ENCODE measurements at places on chromosomes 5 and 9.

DNA sequence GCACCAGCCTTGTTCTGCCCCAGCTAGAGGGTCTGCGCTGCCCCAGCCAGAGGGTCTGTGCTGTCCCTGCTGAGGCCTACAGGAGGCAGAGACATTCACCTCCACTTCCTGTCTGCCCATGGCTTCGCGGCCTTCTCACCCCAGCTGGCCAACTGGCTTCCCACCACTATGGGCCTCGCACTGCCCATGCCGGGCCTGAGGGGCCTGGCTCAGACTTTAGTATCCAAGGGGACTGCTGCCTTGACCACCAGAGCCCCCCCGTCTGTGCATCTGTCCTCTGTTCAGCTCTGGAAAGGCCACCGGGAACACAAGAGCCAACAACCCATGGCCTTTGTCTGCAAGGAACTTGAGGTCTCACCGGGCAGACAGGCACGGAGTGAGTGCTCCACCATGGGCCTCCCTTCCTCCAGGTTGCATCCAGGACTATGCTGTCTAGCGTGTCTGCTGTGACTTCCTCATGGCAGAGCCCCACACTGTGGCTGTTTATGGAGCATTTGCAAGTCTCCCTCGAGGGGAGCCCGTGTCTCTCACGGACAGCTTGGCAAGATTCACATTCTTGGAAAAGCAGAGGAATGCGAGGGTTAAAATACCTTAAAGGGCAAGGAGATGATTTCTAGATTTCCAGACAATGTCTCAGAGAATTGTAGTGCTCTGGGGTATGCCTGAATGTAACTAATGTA, 1.7 kb downstream of the DCANP1 start:
- DNase-seq = no peak

GRCh38 chr5:168818558-168818957, 239.4 kb upstream of the PANK3 start:
- no peak for DNase-seq

GRCh38 chr5:180305481-180305880, 13.6 kb upstream of the MAPK9 start:
- no peak for DNase-seq

GRCh38 chr9:128271112-128271511, 4.7 kb downstream of the GOLGA2 start:
- no peak for DNase-seq

GRCh38 chr9:121445986-121446385, 53.7 kb downstream of the GGTA1 start:
- peak; percentile 8 for DNase-seq

GRCh38 chr5:73437777-73438644, 10.6 kb downstream of the FOXD1 start:
- no peak for DNase-seq

DNA sequence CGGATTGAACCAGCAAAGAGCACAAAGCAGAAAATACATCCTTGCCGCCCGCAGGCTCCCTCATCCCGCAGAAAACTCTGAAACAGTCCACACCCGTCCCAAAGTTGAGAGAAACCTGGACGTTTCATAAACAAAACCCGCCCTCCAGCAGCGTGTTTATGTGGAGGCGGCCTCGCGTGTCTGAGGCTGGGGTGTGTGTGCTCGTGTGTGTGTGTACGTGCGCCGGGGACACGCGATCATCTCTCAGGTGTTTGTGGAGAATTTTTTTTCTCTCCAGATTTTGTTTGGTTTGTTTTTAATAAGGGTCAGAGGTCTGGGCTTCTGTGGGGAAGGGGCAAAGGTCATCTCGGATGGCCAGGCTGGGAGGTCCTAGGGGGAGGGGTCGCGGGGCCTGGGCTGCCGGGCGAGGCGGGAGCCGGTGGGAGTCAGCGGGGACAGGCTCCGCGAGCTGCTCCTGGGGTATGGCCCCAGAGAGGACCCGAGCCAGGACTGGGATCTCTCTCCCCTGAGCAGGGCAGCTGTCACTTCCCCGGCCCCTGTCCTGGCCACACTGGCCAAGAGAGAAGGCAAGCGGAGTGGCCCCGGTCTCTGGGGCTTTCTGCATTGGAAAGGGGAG, 206.4 kb downstream of the C9orf50 start:
- DNase-seq = peak; percentile 48

DNA sequence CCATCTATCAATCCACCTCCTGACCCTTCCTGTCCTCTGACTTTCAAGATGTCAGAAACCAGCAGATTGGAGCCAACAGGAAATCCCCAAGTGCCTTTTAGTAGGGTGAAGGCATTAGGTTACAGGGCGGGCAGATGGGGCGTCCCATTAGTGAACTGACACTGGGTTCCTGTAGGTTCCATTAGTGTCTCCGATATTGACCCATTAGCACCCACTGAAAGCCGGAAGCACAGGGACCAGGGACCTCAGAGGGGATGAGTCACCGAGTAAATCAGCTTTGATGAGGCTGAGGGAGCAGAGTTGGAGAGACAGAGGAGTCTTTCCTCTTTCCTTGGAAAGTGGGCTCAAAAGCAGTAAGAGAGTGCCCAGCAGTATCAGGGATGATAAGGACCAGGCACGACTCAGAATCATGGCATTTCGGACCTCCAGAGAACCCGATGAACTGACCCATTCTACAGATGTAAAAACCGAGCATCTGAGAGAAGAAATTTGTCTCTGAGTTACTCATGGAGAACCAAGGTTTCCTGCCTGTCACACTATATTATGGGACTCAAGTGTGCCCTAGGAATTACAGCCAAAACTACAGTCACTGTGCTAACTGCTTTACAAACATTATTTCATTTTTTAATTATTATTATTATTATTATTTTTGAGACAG, 47.2 kb upstream of the FABP6 start:
- DNase-seq = peak; percentile 49

GRCh38 chr9:99226054-99226453, 4.0 kb downstream of the SEC61B start:
- DNase-seq = no peak

DNA sequence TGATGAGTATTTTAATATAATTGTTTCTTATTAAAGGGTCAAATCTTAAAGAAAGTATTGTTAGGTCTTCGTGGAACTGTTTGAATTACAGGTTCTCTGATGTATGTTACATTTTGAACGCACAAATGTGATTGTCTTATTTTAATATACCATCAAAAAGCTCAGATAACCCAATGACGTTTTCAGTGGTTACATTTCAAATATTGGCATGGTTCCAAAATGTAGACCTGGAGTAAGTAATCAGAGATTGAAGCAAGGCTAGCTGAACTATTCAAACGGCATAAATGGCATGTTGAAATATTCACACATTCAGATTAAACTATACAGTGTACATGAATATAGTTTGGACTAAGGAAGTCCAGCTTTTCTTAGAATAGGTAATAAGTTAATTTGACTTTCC, 281.7 kb upstream of the EFNA5 start:
- no peak for DNase-seq

- DNase-seq = no peak
Observed at GRCh38 chr9:109967651-109968642, 187.9 kb downstream of the PALM2AKAP2 start.

DNA sequence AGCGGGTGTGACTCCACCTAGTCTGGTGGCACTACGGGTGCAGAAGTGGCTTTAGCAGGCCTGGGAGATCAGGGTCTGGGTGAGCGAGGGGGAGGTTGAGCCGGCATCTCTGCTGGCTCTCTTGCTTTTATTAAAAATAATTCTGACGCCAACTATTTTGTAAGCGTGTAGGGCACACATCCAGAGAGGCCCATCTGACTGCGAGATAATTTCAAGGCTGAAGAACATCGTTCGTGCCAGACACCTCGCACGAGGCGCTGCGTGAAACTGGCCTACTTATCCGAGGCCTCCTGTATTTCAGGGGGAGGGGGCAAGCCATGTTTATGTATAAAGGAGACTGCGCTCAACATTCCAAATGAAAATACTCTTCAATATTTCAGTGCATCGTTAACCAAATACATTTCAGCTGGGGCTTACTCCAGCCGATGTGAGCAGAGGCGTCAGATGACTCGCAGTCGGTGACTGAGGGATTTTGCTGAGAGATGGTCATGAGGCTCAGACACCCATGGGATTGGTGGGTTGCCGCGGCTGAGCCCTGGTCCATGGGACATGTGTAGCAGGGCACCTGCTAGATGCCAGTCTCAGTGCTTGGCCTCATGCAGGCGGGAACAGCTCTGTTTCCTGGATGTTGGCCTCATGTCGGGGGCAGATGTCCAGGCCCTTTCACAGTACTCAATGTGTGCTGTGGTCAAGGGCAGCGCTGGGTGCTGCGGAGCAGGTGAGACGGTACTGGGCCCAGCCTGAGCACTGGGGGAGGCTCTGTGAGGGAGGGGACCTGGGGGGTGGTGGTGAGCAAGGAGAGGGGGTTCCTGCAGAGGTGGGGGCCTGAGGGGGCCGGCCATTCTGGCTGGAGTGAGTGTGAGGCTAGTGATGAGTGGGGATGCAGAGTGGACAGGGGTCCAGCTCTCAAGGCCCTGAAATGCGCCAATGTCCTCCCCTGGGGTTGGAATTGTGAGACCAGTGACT, 201.5 kb downstream of the DAB2IP start:
- no peak for DNase-seq

DNA sequence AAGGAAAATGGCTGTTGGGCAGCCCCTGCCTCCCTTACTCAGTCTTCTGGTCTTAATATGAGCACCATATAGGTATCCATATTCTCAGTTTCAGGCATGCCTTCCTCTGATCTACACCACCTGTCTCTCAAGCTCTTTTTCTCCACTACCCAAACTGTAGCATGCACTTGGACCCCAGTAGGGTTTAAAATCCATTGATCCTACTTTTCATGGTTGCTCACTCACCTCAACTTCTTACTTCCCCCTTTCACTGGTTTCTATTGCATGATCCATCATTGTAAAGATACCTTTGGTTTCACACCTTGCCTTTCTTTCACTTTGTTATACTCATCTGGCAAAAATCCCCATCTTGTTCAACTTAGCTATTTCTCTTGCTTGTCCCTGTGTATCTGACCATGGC, 159.4 kb downstream of the KDM4C start:
- no peak for DNase-seq

- DNase-seq = peak; percentile 42
Observed at GRCh38 chr5:101045689-101046088, 142.6 kb upstream of the ST8SIA4 start.

- no peak for DNase-seq
Observed at GRCh38 chr5:9278921-9279603, 266.8 kb downstream of the SEMA5A start.

- no peak for DNase-seq
Observed at GRCh38 chr5:175351897-175352590, 91.9 kb downstream of the DRD1 start.

DNA sequence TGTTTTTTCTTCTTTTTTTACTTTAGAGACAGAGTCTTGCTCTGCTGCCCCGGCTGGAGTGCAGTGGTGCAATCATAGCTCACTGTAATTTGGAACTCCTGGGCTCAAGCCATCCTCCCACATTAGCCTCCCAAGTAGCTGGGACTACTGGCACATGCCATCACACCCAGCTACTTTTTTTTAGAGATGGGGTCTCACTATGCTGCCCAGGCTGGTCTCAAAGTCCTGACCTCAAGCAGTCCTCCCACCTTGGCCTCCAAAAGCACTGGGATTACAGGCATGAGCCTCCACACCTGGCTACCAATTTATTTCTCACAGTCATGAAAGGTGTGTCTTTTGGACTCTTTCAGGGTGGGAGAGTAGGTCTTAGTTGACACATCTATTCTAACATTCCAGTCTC, 83.0 kb upstream of the FAM120A start:
- DNase-seq = no peak

GRCh38 chr5:1294835-1295649, at the start of gene TERT:
TERT (minus strand) TSS chr5:1295068; CDS start chr5:1294989, 79 bp downstream.
- DNase-seq = peak; percentile 26

DNA sequence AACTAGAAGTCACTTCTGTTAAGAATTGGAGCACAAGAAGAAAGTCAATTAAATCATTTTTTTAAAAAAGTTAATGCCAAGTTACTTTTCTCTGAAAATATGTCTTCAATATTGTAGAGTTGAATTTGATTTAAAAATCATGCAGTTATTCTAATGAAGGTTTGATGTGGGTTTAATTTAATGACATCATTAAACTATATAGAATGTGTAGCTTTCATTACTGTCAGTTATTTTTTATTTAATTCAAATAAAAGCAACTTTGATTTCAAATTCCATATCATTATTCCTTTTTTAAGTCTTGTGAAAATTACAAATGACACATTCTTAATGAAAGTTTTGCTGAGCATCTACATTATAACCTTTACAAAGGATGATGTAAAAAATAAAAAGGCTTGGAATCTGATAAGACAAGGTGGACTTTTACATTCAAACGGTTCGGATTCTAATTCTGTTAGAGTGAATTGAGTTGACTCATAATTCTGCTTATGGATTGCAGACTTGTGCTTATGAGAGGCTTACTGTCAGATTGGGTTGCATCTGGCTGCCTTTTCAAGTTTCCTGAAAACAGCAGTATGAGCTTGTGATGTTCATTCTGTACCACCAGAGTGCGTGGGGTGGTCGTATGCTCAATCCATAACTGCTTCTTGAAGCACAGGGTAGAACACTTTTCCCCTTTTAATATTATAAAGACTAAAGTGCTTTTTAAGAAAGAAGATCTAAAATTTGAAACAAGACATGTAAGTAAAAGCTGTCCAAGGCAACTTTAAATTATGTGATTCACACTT, 253.0 kb upstream of the ARRDC3 start:
- DNase-seq = no peak

DNA sequence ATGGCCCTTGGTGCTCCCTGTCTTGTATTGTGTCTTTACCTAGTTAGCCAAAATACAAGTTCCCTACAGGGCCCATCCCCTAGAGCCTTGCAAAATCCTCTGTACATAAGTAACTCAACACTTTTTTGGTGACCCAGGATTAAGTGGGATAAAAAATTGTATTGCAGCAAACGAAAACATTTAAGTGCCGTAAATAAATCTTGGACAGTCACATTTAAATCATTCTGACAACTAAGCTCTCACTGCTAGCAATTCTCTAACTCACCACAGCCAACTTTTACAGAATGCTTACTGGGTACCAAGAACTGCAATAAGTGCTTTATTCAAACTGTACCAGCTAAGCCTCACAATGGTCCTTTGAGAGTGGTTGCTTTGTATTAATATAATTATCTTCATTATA, 56.6 kb downstream of the GNAQ start:
- DNase-seq = no peak

DNA sequence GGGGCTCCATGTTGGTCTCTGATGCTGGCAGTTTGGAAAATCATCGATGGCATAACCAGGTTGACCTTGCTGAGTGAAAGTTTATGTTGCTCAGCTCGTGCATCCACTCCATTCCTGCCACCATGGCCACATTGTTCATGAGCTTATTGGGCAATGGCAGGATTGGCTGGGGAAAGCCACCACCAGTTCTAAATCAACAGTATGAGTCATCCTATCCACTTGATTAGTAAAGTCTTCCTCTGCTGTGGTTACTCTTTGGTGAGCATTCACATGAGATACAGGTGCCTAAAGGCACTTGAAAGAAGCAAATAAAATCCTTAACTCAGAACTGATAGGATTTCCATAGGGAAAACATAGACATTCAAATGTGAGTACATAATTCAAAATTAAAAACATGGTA, 131.8 kb upstream of the FBN2 start:
- peak; percentile 29 for DNase-seq

Measured in ELR (cell line).